ENCODE measurements at places on chromosomes 1 and 21.

DNA sequence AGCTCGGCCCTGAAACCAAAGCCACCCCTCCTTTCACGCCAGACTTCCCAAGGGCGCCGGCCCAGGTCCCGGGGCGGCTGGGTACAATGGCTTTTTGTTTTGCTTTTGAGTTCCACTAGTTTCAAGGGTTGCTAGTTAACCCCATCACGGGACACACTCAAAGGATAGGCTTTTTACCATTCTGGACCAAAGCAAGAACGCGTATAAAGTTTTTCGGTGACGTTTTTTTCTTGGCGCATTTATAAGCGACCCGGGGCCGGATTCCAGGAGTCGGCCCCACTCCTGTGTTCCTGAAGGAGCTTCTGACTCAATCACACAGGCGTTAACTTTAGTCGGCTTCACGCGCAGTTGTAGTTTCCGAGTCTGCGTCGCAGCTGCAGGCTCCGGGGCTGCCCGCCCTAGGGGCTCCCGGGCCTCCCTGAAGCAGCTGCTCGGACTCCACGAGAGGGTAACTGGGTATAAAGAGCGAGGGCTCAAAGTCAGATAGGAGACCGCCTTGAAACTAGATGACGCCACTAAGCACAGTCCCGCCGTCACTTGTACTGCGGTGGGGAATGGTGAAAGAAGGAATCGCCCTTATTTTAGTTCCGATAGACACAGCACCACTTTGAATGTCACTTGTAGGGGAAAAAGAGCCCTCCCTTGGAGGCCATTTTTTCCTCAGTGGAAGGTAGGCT, 707 bp upstream of the KLHL21 start:
- peak; percentile 78 for DNase-seq

DNA sequence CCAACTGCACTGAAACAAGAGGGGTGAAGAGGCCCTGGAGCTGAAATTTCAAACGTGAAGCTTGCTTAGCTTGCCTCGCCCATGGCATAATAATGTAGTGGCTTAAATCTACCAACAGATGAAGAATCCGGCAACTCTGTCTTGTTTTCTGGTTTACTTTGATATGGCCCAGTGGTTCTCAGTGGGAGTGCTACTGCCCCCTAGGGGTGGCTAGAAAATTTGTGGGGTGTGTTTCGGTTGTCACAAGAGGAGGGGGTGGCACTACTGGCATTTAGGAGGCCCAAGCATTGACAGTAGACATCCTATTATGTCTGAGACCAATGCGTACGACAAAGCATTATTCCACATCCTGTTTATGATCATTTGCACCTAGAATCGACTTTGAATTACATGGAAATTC, 51.9 kb upstream of the C8B start:
- DNase-seq, result no peak

- DNase-seq, result no peak
These were observed 3.3 kb upstream of the F3 start for GRCh38 chr1:94544706-94545490.

DNA sequence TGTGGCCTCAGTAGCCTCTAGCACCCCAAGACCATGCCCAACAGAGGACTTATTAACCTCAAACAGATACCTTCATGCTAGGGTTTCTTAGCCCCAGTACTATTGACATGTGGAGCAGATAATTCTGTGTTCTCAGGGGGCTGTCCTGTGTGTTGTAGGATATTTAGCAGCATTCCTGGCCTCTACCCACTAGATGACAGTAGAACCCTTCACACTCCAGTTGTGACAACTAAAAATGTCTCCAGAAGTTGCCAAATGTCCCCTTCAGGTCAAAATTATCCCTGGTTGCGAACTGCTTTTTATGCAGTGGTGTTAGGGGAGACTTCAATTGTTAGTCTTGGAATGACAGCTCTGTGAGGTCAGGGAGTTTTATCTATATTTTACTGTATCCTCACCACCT, 8.1 kb downstream of the KAZN start:
- DNase-seq, result no peak

- no peak for DNase-seq
These were observed 46.5 kb downstream of the PSMG1 start for GRCh38 chr21:39136711-39137110.

DNA sequence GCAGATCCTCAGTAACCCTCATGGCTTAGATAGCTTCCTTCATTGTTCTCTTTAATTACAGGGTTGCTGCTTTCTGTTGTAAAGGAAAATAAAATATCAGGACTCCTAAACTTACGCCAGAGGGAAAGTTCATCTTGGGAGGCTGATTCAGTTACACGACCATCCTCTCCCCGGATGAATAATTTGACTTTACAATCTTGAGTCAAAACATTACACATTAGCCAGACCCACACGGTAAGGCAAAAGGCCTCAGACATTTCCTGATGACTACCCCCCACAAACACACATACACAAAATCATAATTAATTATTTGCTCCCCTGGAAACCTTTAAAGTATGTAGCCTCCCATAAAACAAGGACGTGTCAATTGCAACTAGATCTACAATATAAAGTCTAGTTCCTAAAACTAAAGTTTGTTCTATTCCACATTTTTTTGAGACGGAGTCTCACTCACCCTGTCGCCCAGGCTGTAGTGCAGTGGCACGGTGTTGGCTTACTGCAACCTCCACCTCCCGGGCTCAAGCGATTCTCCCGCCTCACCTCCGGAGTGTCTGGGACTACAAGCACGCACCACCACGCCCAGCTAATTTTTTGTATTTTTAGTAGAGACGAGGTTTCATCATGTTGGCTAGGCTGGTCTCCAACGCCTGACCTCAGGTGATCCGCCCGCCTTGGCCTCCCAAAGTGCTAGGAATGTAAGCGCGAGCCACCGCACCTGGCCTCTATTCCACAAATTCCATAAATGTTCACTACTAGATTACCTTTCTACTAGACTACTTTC, 830 bp upstream of the PRDX1 start:
- DNase-seq, result no peak

DNA sequence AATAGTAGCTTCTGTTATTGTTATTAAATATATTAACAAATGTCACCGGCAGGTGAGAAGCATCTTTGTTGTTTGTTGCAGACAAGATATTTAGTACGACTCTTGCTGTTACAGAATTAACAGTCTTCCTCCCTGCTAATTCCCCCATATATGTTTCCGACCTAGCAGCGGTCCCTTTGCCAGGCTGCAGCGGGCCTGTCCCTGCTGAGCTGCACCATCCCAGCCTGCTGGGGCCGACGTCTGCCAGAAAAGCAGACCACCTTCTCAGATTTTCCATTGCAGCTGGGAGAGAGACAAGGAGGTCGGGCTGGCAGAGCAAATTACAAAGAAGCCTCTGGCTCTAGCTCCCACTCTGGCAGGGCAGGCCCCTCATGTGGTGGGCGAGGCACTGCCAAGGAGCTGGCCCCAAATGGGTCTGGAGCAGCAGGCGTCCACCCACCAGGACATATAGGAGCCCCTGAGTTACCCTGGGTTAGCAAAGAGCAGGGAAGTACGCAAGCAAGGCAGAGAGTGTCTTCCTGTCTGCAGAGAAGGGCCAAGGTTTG, 142.7 kb downstream of the FOXD2 start:
- no peak for DNase-seq
